ENCODE measurements at places on chromosomes 7 and 10. TPM values are rescaled to one million over a fixed set of nuclear protein-coding genes. Genes with fewer than 3 reads are reported as not detected.

GRCh38 chr10:98246911-98247805 is 20.8 kb downstream of the LOXL4 start:
- peak; percentile 38 for DNase-seq

- peak; percentile 81 for DNase-seq
Observed at GRCh38 chr7:129949292-129950133, 3.2 kb downstream of the UBE2H start.

GRCh38 chr7:18993933-18994668 is 123.3 kb downstream of the TWIST1 start:
- no peak for DNase-seq

- DNase-seq, result no peak
Observed at GRCh38 chr10:44030738-44031137, 354.2 kb downstream of the CXCL12 start.

- DNase-seq, result no peak
Observed at GRCh38 chr10:92177546-92177945, 113.3 kb downstream of the CPEB3 start.

DNA sequence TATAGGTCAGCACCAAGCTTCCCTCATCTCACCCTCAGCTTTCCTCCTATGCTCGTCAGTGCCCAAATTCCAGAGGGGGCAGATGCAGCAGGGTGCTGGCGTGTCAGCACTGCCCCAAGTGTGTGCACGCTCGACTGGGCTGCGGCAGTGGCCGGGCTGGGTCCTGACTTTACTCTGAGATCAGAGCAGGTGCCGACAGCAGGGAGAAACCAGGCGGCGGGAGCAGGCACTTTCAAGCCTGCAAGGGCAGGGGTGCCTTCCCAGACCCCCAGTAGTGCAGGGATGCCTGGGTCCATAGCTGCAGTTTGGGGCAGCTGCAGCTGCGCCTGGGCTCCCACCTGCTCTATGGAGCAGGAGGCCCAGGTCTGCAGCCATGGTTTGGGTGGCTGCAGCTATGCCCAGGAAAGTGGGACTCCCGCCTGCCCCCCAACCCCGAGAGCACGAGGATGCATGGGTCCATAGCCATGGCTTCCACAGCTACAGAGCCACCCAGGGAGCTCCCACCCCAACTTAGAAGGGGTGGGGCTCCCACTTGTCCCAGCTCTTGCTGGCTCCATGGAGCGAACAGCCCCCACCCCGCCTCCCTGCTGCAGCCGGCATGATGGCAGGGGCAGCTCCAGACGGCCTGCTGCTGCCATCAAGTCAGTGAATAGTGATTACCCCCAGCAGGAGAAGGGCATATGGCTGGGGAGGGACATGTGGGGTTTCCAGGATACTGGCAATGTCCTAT is 199.2 kb upstream of the KMT2E start:
- no peak for DNase-seq

DNA sequence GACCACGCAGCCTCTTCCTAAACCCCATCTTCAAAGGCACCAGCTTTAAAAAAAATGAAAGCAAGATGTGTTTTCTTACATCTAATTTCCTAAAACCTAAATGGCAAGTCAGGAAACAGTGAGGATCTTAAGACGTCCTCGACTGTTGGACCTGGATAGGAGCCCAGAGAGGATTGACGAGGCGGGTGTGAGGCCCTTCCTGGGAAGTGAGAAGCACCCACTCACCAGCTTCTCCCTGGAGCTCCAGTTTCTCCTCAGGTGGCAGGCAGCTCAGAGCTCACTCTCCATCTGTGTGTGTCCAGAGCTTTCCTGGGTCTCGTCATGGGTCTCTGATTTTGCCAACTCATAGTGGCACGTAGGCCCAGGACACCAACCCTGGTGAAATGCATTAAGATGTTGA is 614.0 kb upstream of the AUTS2 start:
- no peak for DNase-seq

GRCh38 chr10:122060250-122060649 is 71.3 kb downstream of the TACC2 start:
- DNase-seq, result peak; percentile 52

DNA sequence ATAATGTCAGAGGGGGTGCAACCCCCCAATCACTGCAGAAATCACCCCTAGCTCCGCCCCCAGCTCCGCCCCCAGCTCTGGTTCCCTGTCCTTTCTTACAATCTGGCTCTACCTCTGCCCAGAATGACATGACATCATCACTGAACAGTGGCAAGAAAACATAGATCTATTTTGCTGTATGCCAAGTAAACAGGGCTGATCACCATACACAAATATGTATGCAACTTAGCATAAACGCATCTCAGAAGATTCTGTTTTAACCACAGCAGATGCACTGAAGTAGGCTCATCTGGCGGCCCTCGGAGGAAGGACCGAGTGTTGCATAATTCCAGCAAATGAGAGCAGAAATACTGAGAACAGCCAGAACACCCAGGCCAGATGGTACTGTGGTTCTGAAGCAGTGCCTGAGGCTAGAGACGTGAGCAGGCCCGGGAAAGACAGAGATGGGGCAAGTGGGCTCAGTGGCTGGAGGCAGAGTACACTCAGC is 293.3 kb upstream of the KLF14 start:
- DNase-seq, result no peak

DNA sequence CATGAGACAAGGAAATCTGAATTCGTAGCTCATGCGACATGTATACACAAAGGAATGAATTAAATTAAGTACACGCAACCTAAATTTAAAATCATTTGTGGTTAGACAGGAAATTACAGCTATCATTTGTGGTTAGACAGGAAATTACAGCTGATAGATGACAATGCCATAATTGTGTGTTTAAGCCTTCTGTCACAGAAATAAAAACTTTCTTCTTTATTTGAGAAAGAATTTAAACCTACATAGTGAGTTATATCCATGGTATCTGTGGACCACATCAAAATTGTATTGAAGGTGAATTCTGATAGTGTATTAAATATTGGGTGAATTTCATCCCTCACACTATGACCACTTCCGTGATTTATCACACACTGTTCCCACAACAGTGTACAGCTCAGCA is 362.9 kb downstream of the MAGI2 start:
- no peak for DNase-seq

DNA sequence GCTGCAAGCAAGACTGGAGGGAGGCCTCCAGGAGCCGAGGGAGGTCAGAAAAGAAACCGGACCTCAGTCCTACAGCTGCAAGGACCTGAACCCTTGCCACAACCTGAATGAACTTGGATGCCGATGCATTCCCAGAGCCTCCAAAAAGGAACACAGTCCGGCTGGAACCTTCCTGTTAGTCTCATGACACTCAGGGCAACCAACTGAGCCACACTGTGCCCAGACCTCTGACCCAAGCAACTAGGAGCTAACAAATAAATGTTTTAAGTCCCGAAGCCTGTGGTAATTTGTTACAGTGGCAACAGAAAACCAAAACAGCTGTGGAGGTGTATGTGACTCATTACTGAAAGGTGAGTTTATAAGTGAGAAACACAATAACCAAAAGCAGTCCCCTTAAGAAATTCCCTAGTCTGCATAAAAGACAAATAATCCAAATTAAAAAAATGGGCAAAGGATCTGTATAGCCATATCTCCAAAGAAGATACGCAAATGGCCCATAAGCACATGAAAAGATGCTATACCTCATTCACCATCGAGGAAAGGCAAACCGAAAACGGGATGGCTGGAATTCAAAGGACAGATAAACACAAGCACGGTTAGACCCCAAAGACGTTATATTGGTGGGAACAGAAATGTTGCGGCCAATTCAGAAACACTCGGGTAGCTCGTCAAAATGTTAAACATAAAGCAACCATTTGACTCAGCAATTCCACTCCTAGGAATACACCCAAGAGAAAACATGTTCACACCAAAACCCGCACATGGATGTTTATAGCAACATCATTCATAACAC is 24.8 kb downstream of the GNA12 start:
- no peak for DNase-seq

DNA sequence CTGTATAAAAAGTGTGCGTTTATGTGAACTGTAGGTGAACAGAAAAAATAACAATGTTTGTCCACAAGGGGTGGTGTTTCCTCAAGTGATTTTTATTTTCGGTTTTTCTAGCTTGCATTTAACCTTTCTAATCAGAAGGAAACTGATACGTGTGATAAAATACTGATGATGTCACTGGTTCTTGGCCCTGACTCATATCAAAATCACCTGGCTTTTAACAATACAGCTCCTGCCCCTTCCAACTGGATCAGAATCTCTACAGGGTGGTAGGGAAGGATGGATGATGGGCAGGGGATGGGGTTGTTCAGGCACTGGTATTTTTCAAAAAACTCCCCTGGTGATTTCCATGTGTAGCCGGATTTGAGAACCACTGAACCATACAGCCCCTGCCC is 10.9 kb downstream of the NPFFR1 start:
- peak; percentile 29 for DNase-seq

DNA sequence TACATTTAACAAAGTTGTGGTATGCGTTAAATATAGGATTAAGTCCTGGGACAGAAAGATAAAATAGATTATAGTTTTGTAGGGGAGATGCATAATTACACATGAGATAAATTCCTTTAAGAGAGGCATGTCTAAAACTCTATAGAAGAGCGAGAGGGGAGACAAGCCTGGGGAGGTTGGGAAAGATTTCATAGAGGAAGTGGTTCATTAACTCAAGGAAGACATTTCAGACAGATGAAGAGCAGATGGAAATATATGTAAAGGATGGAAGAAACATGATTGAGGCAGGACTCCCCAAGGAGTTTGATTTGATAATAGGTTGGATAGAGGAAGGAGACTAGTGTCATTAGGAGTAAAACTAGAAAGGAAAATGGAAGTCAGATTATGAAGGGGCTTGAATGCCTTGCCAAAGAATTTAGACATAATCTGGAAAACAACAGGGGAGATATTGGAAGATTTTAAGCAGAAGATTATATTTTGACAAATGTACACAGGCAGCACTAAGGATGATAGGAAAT is 96.1 kb downstream of the PHTF2 start:
- no peak for DNase-seq

GRCh38 chr10:92486637-92487036 is 87.3 kb downstream of the IDE start:
- DNase-seq, result no peak

DNA sequence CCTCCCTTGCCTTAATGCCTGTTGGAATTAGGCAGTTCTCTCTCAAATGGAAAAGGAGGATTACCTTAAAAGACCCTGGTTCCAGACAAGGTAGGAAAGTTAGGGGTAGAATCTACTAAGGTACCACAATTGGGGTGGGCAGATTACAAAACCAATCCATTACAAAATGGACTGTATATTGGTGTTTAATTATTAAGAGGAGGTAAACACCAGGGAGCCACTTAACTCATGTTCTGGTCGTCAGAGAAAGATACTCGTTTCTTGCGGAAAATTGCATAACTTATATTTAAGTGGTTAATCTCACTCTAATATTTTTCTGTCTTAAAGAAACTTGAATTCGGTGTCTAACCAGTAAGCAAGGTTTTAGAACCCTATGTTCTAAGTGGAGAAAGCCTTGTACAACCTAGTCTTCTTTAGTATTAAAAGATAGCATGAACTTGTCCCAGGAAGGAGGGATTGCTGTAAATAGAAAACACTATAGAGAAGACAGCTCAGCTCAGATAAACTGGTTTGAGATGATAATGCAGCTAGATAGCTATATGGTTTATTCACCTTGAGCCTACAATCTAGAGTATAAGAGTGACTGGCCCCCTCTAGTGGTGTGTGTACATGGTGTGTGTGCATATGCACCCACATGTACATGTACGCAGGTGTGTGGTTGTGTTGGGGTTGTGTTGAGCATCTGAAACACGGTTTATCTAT is 58.0 kb upstream of the STRIP2 start:
- peak; percentile 48 for DNase-seq

DNA sequence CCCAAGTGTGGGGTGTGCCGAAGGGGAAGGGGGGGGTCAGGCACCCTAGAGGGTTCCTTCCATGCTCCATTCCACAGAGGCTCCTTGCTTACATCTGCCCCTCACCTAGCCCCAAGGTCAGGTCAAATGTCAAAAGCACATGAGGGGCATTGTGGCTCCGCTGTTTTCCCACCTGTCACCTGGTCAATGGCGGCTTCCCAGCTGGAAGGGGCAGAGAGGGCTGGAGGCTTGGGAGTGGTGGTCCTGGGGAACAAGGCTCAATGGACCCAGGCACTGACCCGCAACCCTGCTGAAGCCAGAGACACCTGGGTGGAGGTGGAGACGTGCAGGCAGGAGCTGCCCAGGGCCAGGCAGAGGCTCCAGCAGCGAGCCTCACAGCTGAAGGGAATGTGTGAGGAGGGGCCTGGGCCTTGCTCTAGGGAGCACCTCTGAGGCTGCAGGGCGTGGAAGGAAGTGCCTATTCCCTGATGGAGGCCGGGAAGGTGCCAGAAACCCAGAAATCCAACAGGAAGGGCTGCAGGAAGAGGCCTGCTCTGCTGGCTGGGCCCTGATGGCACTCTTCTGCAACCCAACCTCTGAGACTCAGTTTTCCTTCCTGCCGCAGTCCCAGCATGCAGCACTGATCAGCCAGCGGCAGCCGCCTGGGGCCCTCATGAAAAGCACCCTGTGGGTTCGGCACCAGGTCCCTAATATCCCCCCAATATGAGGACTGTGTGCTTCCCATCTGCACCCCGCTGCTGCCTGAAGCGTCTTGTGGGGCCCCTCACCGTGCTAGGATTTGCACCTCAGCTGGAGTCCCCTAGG is 16.0 kb downstream of the RASGEF1A start:
- no peak for DNase-seq

DNA sequence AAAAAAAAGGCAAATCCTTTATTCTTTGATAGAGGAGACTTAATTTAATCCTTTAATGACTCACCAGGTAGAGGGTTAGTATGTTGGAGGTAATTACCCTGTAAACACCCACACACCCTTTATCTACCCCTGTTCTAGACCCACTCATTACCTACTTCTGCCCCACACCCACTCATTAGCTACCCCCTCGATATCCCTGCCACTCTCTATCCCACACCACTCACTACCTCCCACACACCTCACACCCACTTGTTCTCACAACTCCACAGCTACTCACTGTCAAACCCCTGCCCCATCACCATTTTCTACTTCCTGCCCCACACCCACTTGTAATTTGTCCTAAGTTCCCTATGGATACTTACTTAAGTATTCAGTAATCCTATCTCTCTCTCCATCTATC is 49.7 kb downstream of the SEC61G start:
- DNase-seq, result no peak

Gene CHST15
- polyA plus RNA-seq, result 9.4 TPM

Gene LMOD2
- polyA plus RNA-seq, result 0.24 TPM

Gene FOXP2
- polyA plus RNA-seq, result 9.7 TPM

Gene SLC26A5
- polyA plus RNA-seq, result 0.09 TPM

Gene LRRC4
- 2.1 TPM for polyA plus RNA-seq

All from large intestine (tissue), 12 donors.